Uterus (tissue), 4 donors: ENCODE measurements at places on chromosomes 5 and 9. TPM values are rescaled to one million over a fixed set of nuclear protein-coding genes. Genes with fewer than 3 reads are reported as not detected.

The FOXD4 gene
- total RNA-seq: not detected

The PTPRD gene
- total RNA-seq: 136 TPM

GRCh38 chr5:61329550-61330128 is 2.4 kb upstream of the ZSWIM6 start:
- H3K36me3 ChIP-seq: no peaks in the 10 kb centered on the region
- H3K27ac ChIP-seq: peak overlapping the region; percentile 95
- H3K4me3 ChIP-seq: peak overlapping the region; percentile 77
- DNase-seq: no peak

The ADGRD2 gene
- total RNA-seq: 0.76 TPM

The ATP10B gene
- total RNA-seq: 0.29 TPM

The PRR7 gene
- not detected for total RNA-seq

- H3K27ac ChIP-seq: no peak overlapping the region
- no peak overlapping the region for H3K4me3 ChIP-seq
- H3K4me1 ChIP-seq: peaks cover 5% of the 10 kb centered on the region
- DNase-seq: no peak
- no peaks in the 10 kb centered on the region for H3K27me3 ChIP-seq
Observed at GRCh38 chr9:132939169-132939568, 5.2 kb downstream of the TSC1 start.

The IRX1 gene
- not detected for total RNA-seq

GRCh38 chr5:58598440-58598839 is 15.6 kb downstream of the RAB3C start:
- H3K4me3 ChIP-seq: no peak overlapping the region
- H3K27ac ChIP-seq: no peak overlapping the region
- no peaks in the 10 kb centered on the region for H3K4me1 ChIP-seq
- DNase-seq: no peak
- no peaks in the 10 kb centered on the region for H3K36me3 ChIP-seq

DNA sequence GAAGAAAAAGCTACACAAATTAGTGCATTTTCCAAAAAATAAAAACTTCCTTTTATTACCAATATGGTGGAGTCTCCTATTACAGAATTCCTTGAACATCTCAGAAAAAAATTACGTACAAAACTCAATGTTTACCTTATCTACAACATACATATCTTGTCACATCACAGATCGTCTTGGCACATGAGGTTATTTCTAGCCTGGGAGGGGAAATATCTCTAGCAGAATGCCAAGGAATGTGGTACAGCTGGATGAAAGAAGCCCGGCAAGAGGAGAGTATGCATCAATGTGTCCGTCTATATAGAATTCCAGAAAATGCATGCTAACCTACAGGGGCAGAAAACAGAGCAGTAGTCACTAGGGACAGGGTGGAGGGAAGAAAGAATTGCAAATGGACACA is 443.8 kb downstream of the ZSWIM6 start:
- H3K27me3 ChIP-seq: no peaks in the 10 kb centered on the region
- no peaks in the 10 kb centered on the region for H3K36me3 ChIP-seq
- H3K27ac ChIP-seq: no peak overlapping the region
- no peak overlapping the region for H3K4me3 ChIP-seq
- DNase-seq: no peak

The DOCK2 gene
- 9.7 TPM for total RNA-seq

The CPEB4 gene
- 14.7 TPM for total RNA-seq

DNA sequence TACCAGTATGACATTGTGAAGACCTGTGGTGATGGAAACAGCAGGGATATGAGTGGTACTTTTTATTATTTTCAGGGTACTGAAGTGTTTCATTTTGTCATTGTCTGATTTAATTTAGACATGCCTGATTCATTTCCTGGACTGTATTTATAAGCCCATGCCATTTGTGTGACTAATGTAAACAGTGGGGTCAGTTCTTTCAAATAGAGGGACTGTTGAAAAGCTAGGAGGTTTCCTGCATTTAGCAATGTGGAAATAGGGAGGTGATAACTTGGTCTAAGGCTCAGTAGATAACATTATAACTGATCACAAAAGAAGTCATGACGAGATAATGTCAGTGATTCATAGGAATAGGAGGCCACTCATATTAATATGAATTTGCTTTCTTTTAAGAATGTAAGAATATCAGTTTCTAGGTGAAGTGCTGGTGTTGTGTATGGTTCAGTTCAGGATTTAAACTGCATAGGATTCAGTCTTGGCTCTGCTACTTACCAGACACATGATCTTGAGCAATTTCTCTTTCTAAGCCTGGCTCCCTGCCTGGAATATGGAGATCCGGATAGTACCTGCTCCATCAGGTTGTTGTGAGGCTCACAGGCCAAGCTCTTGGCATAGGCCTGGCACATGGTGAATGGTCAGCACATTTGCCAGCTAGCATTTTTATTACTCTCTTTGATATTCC is 7.5 kb downstream of the RASGRF2 start:
- H3K4me1 ChIP-seq: no peaks in the 10 kb centered on the region
- H3K27me3 ChIP-seq: no peaks in the 10 kb centered on the region
- H3K27ac ChIP-seq: peak overlapping the region; percentile 75
- peak; percentile 20 for DNase-seq
